ENCODE measurements at places on chromosomes 16 and 17.
A peak's percentile ranks its signal among the peaks of the same experiment; 100 is the strongest.

GRCh38 chr16:65855171-65856145 is 511.0 kb upstream of the CDH5 start:
- DNase-seq: no peak

- peak; percentile 25 for DNase-seq
Measured at GRCh38 chr16:17556276-17557052, 85.7 kb upstream of the XYLT1 start.

GRCh38 chr17:9355846-9356245 is 219.8 kb downstream of the STX8 start:
- no peak for DNase-seq

- DNase-seq: no peak
Measured at GRCh38 chr16:28897826-28898225, 19.5 kb downstream of the ATP2A1 start.

DNA sequence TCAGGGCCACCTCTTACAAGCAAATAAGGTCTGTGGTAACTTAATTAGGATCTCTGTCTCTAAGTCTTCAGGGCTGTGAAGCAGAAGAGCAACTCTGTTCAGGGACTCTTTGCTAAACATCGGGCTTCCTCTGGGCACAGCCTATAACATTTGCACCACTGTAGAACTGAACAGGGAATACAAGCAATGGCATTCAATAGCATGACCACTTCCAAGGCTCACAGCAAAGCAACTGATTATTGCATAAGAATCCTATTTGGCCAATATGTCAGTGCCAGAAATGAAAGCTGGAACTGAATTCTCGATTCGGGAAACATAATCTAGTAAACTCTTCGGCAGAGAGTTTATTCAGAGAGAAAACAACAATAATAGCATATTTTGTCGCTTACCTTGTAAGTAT is 92.2 kb upstream of the AMZ2 start:
- no peak for DNase-seq

DNA sequence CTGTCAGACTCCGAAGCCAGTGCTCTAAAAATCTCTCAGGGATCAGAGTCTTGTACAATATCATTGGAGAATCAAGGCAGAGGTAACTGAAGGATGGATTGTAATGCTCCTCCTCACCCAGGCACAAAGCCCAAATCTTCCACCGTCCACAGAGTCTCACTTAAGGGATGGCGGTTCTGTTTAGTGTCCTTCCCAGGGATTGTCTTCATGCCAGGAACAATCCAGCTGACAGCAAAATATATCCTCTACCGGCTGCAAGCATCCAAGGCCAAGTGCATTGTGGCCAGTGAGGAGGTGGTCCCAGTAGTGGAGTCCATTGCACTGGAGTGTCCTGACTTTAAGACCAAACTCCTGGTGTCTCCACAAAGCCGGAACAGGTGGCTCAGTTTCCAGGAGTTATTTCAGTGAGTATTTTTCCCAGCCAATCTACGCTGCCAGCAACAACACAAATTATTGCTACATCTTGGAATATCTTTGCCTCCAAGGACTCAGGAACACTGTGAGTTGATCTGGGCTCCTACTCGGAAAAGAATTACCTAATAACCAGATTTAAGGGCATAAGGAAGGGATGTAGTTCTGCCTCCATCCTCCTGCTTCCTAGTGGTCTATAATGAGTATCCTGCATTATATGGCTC is 13.9 kb upstream of the ACSM1 start:
- DNase-seq: no peak

DNA sequence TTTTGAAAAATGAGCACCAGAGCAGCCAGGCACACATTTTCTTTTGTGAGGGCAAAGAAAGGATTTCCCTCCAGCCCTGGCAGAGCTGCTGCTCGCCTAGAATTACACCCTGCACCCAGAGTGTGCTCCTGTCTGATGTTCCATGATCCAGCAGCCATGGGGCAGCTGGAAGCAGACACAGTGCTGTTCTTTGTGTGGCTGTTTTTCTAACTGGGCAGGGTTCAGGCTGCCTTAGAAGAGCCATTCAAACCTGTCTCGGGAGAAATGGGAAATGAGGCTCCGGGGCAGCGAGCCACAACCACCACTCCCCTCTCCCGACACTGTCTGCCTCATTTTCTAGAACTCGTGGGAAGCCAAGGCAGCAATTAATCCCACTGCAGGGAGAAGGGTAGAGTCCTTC is 28.9 kb downstream of the LITAF start:
- DNase-seq: no peak

GRCh38 chr17:46036491-46036890 is 37.4 kb downstream of the STH start:
- no peak for DNase-seq

DNA sequence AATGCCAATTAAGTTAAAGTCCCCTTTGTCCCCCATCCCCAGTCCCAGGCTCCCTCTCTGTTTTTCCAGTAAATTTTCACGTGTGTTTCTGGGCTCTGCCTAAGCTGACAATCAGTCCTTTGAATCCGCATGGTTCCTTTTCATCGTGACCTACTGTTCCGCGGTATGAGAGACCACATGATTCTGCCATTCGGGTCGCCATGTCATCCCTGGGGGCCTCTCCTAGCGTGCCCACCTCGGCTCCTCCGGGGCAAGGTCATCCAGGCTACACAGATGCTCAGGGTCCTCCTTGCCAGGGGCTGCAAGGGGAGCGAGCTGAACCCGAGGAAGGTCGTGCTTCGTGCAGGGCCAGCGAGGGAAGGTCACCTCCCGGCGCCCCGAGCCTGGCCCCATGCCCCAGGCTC is 157.6 kb downstream of the RAB11FIP4 start:
- no peak for DNase-seq

- DNase-seq: no peak
Measured at GRCh38 chr16:2162676-2163118, 7.1 kb downstream of the TRAF7 start.

DNA sequence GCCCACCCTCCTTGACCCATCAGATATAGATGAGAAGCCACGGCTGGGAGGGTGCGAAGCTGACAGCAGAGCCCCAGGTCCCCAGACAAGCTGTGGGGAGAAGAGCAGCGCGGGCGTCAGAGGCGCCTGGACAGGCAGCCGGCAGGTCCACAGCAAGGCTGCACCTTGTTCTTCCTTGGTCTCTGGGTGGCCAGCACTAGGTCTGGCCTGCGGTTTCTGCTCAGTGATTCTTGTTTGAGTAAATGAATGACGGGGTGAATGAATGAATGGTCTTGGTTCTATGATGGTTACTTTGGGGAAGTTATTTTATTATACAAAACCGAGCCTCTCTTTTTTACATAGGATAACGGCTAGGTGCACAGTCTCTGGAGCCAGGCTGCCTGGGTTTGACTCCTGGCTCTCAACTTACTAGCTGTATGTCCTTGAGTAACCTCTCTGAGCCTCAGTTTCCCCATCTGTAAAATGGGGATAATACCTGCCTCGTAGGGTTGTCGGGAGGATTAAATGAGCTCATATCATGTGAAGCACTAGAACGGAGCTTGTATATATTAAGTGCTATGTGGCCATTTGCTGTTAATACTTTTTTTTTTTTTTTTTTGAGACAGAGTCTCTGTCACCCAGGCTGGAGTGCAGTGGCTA is 86.1 kb downstream of the RAB11FIP4 start:
- no peak for DNase-seq

DNA sequence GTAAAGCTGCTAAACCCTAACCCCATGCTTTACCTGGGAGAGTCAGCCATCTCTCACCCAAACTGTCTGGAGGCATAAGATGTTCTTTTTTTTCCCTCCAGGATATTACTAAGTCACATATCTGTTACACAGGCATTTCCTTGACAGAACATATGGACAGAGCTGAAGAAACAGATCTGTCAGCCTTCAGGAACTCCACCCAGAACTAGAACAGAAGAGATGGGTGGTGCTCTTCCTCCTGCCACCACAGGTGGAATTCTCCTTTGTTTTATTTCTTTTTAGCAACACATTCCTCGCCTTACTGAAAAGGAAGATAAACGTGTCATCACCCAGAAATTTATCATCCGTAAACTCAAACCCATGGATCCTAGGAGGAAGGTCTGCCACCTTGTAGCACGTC is 8.8 kb downstream of the MYCBPAP start:
- no peak for DNase-seq

Data from Panc1 (cell line).